ENCODE measurements at places on chromosomes 3 and 15.

DNA sequence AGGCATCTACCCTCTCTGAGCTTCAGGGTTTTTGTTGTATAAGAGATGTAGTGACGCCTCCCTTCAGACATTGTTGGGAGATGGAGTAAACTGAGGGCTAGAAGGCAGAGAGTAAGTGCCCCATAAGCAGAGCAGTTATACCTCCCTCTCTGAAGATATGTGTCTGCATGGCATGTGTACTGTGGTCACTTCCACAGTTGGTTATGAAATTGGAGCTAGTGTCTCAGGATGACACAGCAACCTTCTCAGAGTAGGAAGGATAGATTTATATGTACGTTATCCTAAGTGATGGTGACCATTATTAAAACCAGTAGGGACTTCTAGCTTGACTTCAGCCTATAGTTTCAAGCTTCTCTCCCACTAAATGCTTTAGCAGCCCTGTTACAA lies 17.9 kb downstream of the PXK start:
- DNase-seq, result no peak

GRCh38 chr3:149277331-149277813 lies 55.7 kb upstream of the CP start:
- no peak for DNase-seq

DNA sequence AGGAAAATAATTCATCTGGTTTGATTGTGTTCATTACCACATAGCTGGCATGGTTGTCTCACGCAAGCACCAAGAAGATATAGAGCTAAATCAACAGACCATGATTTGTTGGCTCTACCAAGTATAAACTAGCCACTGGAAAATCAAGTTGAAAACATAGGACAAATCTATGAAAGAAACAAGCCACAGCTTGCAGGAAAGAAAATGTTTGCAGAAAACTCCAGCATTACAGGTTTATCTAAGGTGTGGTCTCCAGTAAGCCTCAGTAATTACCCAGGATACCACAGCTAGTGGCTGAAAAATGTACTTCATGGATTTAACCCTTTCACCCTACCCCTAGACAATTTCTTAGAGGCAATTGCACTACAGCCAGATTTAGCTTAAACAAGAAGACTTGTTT lies 340.6 kb downstream of the SOX2 start:
- no peak for DNase-seq

- DNase-seq, result peak; percentile 44
Observed at GRCh38 chr3:124174476-124174875, 182.6 kb upstream of the ROPN1 start.

GRCh38 chr3:181717549-181718171 lies 5.9 kb downstream of the SOX2 start:
- no peak for DNase-seq

DNA sequence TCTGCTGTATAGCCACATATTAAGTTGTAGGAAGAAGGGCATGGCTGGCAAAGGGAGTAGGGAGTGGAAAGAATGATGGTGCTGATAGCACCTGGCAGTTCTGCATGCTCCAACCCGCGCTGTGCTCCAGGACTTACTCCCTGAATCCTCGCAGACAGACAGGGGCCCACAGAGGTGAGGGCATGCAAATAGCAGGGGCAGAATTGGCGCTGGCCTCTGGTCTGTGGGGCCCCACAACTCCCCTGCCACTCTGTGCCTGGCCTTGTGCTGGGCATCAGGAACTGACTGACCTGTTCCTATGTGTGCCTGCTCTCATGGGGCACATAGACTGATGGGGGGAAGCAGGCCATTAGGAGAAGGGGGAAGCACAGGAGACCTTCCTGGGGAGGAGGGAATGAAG lies 20.9 kb downstream of the HDAC11 start:
- DNase-seq, result no peak

GRCh38 chr3:172235698-172236097 lies 196.3 kb downstream of the FNDC3B start:
- DNase-seq, result no peak

DNA sequence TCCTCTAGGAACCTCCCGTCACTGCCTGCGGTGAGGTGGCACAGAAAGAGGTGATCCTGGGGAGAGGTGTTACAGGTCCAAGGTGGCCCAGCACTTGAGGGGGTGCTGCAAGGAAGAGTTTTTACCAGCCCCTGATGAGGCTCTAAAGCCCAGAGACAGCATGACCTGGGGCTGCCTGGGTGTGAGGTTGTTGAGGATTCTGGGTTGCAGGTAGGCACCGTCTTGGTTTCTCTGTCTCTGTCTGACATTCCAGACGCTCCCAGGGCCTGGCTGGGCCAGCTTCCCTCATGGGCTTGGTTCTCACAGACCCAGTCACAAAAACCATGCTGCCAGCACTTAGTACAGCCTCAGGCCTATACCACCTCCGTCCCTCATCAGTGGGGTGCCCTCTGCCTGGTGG lies 31.1 kb downstream of the DNAJB8 start:
- DNase-seq, result no peak

DNA sequence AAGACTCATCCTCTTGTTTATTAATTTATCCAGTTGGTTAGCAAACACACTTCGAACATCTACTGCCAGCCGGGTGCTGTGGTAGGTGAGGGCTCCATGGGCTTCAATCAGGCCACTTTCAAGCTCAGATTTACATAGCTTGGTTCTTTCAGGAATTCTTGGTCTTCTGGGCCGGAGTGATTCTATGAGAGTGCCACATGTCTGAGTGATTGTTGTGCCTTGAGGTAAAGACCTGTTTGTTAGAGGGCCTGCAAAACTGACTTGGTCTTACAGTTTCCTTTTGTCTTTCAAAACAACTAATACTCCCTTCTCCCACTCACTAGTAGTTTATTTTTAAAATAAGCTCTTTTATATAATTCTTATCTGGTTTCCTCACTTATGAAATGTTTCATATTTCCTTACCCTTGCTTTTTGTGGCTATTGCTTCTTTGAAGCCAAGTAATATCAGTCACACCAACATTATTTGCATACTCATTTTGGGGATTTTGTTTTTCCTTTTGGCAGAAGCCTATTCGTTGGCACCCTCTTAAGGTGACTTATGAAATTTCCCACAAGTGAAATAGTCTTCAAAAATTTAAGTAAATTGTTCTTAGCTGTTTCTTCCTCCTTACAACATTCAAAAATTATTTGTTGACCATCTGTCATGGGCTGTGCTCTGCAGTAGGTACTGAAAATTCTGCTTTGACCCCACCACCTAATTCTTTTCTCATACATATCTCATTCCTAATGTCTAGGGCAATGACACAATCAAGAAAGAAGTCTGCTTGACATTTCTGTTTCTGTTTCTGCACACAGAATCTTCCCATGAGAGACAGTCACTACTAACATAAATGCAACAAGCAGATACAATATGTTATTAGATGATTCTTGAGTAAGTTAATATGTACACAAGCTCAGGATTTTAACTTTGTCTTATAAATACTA lies 120.2 kb downstream of the LRRC28 start:
- no peak for DNase-seq

GRCh38 chr15:90547540-90547939 lies 17.8 kb downstream of the CRTC3 start:
- DNase-seq, result no peak

DNA sequence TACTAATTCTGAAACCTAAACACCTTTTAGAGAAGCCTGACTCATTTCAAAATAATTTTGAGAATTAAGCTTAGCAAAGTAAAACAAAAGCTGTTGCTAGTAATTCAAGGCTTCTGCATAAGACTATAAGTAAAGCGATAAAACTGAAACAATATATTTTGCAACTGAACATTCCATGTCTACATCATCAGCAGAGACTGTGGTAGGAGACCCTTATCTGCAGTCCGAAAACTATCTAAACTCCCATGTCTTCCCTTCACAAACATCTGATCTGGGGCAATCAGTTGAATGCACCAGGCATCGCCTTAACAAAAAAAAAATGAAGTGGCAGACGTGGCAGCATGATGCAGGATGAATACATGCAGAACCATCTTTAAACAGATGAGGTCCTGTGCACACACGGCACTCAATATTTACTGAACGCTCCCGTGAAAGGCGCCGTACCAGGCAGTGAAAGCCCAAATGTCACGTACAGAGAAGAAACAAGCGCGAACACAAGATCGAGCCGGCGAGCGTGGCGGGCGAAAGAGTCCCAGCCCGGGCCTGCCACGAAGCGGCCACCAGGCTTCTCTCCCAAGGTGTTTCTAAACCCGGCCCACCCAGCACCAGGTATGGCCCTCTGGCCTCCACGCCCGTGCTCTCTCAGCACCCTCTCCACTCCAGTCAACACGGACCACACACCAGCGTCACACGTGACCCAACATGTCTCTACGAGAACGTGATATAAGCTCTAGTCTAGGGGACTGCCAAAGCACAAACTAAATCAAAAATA lies 63.0 kb downstream of the CHSY1 start:
- no peak for DNase-seq

DNA sequence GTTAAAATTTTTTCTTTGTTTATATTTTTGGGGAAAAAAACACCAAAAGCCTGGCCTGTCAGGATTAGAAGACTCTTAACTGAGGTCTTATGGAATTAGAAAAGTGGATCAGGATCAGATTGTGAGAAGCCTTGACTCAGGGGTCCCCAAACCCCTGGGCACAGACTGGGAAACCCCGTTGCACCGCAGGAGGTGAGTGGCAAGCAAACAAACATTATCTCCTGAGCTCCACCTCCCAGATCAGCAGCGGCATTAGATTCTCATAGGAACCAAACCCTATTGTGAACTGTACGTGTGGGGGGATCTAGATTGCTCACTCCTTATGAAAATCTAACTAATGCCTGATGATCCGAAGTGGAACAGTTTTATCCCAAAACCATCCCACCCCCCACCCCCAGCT lies 117.2 kb downstream of the TCF12 start:
- DNase-seq, result no peak

DNA sequence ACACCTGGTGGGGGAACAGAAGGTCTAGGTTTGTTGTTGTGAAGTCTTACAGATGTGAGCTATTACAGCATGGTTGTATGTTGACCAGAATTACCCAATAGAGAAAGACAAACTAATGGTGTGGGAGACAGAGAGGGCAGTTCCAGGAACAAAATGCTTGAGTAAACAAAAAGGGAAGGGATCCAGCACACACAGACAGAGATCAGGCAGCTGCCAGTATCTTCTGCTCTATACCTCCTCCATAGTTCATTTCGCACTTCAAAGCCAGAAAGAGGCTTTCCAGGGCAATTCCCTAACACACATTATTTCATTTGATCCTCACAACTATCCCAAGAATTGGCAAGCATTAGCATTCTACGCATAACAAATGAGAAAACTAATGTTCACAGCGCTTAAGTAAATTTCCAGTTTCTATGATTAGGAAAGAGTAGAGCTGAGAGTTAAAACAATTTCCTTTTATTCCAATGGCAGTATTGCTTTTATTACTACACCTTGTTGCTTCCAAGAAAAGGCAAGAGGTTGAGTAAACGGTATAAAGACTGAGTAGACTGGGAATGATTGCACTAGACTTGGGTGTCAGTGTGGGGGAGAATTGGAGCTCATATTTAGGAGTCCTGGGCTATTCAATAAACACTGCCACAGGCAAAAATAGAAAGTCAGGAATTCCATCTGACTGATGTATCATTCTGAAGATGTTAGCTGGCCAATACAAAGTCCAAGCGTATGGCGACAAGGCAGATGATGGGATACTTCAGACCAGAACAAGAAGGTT lies 39.7 kb upstream of the ZNF280D start:
- DNase-seq, result no peak

DNA sequence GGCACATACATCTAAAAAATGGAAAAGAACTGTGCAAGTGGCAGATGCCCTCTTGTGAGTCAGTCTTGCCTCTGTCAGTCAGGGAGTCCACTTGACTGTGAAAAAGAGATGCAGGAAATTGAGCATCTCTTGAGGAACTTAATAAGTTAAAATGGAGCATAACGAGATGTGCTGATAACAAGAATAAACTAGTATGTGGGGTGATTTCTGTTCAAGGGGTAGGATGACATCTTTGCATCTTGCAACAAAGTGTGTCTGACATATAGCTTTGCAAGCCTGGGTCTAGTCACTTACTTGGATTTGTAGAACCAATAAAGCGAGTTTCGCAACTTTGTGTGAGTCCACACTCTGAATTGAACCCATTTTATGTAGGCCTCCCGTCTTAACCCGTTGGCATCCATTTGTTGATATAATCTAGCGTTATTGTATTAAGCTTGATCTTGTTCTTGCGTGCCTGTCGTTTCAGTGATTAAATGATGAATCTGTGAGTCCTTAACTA lies 2.2 kb downstream of the USP3 start:
- no peak for DNase-seq

DNA sequence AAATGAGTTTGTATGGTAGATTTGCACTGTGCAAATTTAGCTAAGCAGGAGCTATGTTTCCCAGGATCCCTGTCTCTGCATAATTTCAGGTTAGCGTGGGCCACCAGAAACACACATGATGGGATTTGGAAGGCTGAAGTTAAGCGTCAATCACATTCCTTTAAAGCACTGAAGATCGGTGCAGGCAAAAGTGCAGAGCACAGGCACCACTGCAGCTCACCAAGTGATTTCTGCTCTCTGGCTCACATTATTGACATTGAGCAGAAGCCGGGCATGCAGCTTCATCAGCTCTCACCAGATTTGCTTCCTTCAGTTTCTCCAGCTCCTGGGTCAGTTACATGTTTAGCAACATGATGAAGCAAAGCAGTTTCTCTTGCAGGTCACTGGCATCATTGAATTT lies 256.4 kb upstream of the TGFBR2 start:
- DNase-seq, result no peak

DNA sequence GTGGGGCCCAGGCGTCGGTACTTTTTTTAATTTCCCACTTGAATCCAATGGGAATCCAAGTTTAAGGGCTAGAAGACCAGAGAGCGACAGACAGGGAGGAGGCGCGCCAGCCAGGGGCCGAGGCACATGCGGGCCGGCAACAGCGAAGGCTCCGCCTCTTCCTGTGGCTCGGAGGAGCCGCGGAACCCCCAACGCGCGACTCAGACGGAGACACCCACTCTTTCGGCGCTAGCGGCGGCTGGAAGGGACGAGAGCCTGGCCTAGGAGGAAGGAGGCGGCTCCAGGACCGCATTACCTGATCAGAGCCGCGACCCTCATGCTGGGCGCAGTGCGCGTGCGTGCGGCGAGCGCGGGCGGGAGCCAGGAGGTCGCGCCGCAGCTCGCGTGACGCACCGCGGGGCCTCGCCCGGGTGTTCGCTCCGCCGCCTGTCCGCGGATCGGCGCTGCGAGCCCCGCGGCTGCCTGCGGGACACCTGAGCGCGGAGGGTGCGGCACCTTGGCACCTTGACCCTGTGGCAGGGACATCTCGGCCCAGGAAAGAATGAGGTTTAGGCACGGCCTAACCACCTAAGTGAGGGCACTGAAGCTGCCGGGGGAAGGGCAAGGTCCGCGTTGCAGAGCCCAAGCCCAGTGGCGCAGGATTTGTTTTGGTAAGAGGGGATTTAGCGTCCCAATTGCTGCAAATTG lies at the start of gene DPH6:
TSS of gene DPH6 (minus strand) at position 342 of the 687 bp plus-strand sequence. CDS start at position 318, 24 bp downstream.
- peak; percentile 46 for DNase-seq

DNA sequence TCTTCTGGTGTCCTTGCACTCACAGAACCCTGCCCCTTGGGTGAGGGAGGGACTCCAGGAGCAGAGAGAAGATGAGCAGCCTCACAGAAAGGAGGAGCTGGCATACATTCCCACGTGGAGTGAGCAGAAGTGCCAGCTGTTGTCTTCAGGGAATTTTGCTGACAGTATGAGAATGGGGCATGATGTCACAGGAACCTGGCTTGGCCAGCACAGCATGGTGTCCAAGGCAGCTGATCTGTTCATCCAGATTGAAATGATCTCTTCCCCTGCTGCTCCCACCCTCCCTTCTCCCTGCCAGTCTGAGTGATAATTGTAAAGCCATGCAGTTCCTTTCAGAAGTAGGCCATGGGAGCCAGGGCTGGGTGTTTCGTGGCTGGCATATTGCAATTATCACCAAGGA lies 53.3 kb downstream of the GJD2 start:
- DNase-seq, result no peak
